ENCODE measurements at places on chromosomes 4 and X. TPM values are rescaled to one million over a fixed set of nuclear protein-coding genes. Genes with fewer than 3 reads are reported as not detected.

DNA sequence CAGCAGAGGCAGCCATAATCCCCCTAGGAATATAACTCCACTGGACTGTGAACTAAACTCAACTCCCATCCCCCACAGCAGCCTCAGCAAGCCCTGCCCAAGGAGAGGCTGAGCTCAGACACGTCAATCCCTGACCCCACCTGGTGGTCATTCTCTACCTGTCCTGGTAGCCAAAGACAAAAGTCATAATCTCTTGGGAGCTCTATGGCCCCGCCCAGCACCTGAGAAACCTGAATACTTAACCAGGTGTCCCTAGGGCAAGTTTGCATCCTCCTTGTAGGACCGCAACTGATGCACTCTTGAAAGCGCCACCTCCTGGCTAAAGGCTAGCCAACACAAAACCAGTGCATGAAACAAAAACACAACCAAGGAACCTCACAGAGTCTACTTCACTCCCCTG is 18.4 kb downstream of the CT47B1 start:
- no peak for DNase-seq

- no peak for DNase-seq
These were observed 35.5 kb upstream of the PARM1 start for GRCh38 chr4:74897386-74897785.

Gene SEPTIN11
- total RNA-seq = 30.1 TPM

DNA sequence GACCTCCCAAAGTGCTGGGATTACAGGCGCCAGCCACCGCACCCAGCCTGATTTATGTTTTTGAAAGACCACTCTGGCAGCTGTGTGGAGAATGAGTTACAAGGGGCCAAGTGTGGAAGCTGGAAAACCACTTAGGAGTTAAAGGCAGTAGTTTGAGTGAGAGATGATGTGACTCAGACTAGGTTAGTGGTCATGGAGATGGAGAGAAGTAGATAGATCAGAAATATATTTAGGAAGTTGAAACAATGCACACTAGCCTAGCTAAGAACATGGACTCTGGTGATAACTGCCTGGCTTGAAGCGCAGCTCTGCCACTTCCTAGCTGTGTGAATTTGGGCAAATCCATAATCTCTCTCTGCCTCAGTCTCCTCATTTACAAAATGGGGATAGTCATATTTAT is 11.9 kb upstream of the RBMX start:
- DNase-seq = no peak

GRCh38 chr4:95513022-95513421 is 35.8 kb downstream of the UNC5C start:
- no peak for DNase-seq

- DNase-seq = no peak
These were observed 3.4 kb upstream of the CYBB start for GRCh38 chrX:37776283-37776986.

GRCh38 chr4:138749303-138749702 is 266.3 kb upstream of the NOCT start:
- no peak for DNase-seq

- no peak for DNase-seq
These were observed 95.4 kb downstream of the COL25A1 start for GRCh38 chr4:109207061-109207460.

Gene CLNK
- not detected for total RNA-seq

GRCh38 chrX:152038804-152039203 is 64.3 kb upstream of the GABRE start:
- no peak for DNase-seq

Gene USP53
- total RNA-seq = 39.9 TPM

Gene MAGEA4
- total RNA-seq = not detected

Gene CT45A3
- not detected for total RNA-seq

- no peak for DNase-seq
These were observed 66.0 kb downstream of the REPS2 start for GRCh38 chrX:17012465-17012864.

Gene HMX1
- total RNA-seq = not detected

- no peak for DNase-seq
These were observed 96.7 kb upstream of the RAPGEF2 start for GRCh38 chr4:159006202-159006601.

DNA sequence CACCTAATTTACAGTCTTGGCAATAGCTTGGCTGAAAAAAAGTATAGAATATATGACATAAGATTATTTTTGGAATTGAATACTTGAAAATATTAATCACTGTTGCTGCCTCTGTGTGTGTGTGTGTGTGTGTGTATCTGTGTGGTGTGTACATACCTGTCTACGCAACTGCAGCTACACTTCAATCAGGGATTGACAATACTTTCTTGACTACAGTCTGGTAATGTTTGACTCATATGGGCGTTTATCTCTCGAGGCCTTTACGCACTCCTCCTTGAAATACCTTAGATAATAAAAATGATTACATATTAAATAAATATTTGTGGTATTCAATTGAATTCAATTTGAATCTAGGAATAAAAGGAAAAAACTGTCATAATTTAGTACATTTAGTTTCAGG is 565.2 kb downstream of the PCDH18 start:
- DNase-seq = no peak

GRCh38 chrX:47191806-47192401 is 1.7 kb upstream of the UBA1 start:
- DNase-seq = no peak

Gene CLOCK
- total RNA-seq = 34.2 TPM

- DNase-seq = no peak
These were observed 285.5 kb upstream of the ANKRD50 start for GRCh38 chr4:124997991-124998390.

Gene MAGEA3
- not detected for total RNA-seq

Gene SOWAHD
- 0.33 TPM for total RNA-seq

- DNase-seq = no peak
These were observed 9.6 kb downstream of the MSX1 start for GRCh38 chr4:4868758-4869723.

Gene UGT2B11
- total RNA-seq = not detected

Gene SLC4A4
- total RNA-seq = 29.8 TPM
